ENCODE measurements at places on chromosomes 7 and 10.

DNA sequence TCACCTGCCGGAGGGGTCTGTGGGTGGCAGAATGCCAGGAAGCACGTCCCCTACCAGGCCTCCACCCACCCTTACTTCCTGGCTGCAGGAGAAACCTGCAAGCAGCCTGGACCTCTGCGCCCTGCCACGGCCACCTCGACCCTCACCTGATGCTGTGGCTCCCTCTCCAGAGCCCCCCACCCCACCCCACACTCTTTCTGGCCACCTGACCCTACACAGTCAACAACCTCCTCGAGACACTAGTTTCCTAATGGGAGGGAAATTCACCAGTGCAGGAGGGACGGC, 91.3 kb downstream of the PRKAG2 start:
- no peak for ATAC-seq

- ATAC-seq = no peak
Measured at GRCh38 chr10:122323941-122324675, 50.4 kb upstream of the PLEKHA1 start.

GRCh38 chr7:120030876-120031275, 242.1 kb upstream of the KCND2 start:
- ATAC-seq = no peak

GRCh38 chr10:16381083-16381482, 55.7 kb upstream of the PTER start:
- ATAC-seq = no peak

GRCh38 chr7:11648101-11648500, 183.9 kb downstream of the THSD7A start:
- ATAC-seq = no peak

- no peak for ATAC-seq
Measured at GRCh38 chr10:124663766-124664360, 80.3 kb downstream of the FAM53B start.

GRCh38 chr7:1665549-1666316, 4.3 kb upstream of the ELFN1 start:
- ATAC-seq = 0 out of 3 replicates have a peak, but pooled peaks have one; percentile 4

- ATAC-seq = peak; percentile 62
Measured at GRCh38 chr7:78499283-78499682, 700.7 kb downstream of the PHTF2 start.

- no peak for ATAC-seq
Measured at GRCh38 chr10:44337081-44337480, 47.8 kb downstream of the CXCL12 start.

GRCh38 chr7:134941185-134941900, 45.0 kb upstream of the AGBL3 start:
- ATAC-seq = peak; percentile 63

GRCh38 chr7:31883761-31884164, 186.4 kb downstream of the PDE1C start:
- no peak for ATAC-seq

- no peak for ATAC-seq
Measured at GRCh38 chr7:132243463-132243862, 332.8 kb downstream of the PLXNA4 start.

DNA sequence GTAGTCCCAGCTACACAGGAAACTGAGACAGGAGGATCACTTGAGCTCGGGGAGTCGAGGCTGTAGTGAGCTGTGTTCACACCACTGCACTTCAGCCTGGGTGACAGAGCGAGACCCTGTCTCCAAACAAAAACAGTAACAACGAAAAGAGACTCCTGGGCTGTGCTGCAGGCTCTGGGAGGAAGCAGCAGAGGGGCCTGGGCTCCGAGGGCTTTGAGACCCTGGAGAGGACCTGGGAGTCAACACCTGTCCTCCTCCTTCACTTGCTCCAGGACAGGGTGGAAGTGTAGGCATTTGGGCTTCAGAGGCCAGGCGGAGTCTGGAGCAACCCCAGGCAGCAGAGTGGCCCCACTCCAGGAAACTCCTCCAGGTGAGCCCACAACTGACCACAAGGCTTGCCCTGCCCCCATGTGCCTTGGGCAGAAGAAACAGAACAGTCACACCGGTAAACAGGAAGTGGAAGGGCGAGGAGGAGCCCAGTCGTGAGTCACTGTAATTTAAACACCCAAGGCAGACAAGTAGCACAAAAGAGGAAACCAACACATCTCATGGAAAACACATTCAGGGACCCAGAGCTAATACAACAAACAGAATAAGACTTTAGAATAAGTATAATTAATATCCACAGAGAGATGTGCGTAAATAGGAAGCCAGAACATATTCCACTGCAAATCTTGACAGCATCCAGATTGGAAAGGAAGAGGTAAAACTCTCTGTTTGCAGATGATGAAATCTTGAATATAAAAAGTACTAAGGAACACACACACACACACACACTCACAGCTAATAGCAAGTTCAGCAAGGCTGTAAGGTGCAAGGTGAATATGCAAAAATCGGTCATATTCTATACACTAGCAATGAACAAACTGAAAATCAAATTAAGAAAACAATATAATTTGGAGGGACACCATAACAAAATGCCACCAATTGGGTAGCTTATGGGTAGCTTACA, 20.5 kb upstream of the RASGEF1A start:
- no peak for ATAC-seq

Data from SK-N-SH treated with all-trans-retinoic acid at 6 μM for 48 hours (cell line).